D721Med (cell line): ENCODE measurements at places on chromosomes 1 and 21.

- DNase-seq: peak; percentile 33
These were observed 19.3 kb downstream of the OBSCN start for GRCh38 chr1:228226956-228227791.

GRCh38 chr1:31837451-31838158, 21.8 kb upstream of the SPOCD1 start:
- no peak for DNase-seq

- no peak for DNase-seq
These were observed 1.4 kb downstream of the LRRC41 start for GRCh38 chr1:46301808-46302640.

DNA sequence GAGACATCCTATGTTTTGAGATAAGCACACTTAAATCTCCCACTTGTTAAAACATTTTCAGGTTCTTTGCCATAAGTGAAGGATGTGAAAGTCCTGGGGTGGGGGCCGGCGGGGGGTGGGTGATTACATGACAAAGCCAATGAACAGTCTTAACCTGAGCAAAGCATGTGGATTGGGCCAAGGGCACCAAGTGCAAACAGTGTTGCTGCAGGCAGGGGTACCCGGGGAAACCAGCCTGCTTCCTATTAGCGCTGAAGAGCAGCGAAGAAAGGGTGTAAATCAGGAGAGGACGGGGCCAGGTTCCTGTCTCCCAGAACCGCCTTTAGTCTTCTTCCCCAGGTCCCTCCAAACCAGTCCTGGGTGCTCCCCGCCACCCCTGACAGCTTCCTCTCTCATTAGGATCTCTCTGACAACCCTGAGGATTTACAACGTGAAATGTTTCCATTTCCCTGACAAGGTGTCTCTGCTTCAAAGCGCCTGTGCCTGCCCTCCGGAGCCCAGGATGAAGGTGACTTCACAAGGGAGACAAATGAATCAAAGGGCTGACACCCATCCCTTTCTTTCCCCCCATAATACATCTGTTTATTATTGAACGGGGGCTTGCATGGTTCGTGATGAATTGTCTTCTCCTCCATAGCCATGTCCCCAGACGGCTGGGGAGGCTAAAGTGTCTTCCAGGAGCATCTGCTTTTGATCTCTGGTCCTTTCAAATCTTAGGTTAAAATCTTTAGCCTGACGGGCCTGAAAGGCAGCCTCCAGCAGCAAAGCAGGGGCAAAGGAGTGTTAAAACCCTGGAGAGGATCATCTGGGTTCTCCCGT, 109.5 kb downstream of the TRABD2B start:
- DNase-seq: no peak

- DNase-seq: no peak
These were observed 535 bp upstream of the DISC1 start for GRCh38 chr1:231625975-231626534.

- DNase-seq: no peak
These were observed 389.4 kb upstream of the POU3F1 start for GRCh38 chr1:38436006-38436405.
